ENCODE measurements at places on chromosomes 13 and 19. TPM values are rescaled to one million over a fixed set of nuclear protein-coding genes. Genes with fewer than 3 reads are reported as not detected.

DNA sequence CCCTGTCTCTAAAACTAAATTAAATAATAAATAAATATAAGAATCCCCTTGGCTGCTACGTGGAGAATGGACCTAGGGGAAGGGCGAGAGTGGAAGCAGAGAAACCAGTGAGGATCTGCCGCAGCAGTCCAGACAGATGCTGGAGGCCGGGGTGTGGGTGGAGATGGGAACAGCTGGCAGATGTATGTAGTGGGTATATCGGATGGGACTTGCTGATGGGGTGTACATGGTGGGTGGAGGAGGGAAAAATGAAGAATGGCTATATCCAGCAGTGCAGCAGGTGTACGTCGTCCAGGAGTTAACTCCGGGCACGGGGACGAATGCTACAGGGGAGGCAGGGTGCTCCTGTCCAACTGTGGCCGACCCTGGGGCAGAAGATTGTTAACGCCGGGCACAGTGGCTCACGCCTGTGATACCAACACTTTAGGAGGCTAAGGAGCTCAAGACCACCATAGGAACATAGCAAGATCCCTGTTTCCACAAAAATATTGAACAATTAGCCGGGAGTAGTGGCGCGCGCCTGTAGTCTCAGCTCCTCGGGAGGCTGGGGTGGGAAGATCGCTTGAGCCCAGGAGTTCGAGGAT, 654 bp downstream of the CEP89 start:
- DNase-seq: no peak

DNA sequence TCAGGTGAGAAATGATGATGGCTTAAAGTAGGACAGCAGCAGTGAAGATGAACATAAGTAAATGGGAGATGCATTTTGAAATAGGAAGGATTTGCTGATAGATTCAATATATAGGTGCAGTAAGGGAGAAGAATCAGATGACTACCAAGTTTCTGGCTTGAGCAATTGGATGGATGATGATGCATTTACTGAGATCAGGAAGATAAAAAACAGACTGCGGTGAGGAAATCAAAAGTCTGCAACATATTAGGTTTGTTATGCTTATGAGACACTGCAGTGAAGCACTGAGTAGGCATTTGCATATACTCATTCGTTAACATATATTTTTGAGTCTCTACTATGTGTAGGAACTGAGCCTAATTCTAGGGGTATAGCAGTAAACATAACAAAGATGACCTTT, 184.2 kb downstream of the LACC1 start:
- no peak for DNase-seq

GRCh38 chr19:50046649-50047503, 21.1 kb downstream of the ZNF473 start:
- no peak for DNase-seq

Gene CDKN2D
- total RNA-seq: 5.1 TPM

All from epithelial cell of proximal tubule (primary cell).